MM.1S (cell line): ENCODE measurements at places on chromosomes 11 and 22.

DNA sequence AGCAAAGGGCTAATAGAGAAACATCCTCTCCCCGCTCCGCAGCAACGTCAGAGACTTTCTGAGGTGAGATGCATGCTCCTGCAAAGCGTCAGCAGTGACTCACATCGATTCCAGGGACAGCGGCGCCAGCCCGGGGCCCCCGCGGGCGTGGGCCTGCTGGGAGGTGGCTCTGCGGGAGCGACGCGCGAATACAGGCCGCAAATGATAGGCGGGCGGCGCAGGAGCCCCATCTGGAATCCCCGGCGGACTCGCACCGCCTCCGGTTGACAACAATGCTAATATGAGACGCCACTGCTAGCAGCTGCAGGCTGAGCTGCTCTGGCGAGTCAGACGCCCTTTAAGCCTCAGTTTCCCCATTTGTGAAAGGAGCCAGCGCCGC lies 557 bp downstream of the RANGAP1 start:
- peak; percentile 67 for DNase-seq

DNA sequence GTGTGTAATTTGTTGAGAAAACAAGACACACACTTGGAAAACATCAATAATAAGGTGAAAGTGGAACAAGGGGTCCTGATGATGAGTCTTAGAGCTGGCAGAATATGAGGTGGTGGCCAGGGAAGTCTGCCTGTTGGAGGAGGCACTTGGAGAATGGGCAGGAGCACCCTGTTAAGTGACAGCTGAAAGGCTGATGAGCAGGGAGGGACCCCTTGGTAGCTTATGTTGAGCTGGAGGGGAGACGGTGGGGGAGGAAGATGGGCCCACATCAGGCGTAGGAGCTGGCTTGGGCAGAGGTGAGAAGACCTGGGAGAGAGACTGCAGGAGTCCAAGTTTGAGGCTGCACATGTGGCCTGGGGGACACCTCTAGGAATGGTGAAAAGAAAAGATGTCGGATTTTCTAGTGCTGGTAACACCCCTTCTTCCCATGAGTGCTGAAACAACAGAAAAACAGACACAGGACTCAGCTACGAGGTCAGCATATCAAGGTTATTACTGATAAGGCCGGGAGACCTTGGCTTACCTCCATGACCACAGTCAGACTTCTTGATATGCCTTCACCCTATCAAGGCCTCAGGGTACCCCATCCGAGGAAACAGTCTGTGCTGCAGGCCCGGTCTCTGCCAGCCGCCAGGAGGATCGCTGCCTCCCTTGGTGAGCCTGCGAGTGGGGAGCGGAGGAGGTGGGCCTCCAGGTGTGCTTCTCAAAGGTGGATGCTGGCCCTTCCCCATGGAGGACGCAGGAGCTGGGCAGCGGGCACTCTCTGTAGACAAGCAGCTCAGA lies 14.3 kb upstream of the C11orf96 start:
- no peak for DNase-seq

- DNase-seq, result no peak
Observed at GRCh38 chr22:33707581-33707980, 212.7 kb downstream of the LARGE1 start.

DNA sequence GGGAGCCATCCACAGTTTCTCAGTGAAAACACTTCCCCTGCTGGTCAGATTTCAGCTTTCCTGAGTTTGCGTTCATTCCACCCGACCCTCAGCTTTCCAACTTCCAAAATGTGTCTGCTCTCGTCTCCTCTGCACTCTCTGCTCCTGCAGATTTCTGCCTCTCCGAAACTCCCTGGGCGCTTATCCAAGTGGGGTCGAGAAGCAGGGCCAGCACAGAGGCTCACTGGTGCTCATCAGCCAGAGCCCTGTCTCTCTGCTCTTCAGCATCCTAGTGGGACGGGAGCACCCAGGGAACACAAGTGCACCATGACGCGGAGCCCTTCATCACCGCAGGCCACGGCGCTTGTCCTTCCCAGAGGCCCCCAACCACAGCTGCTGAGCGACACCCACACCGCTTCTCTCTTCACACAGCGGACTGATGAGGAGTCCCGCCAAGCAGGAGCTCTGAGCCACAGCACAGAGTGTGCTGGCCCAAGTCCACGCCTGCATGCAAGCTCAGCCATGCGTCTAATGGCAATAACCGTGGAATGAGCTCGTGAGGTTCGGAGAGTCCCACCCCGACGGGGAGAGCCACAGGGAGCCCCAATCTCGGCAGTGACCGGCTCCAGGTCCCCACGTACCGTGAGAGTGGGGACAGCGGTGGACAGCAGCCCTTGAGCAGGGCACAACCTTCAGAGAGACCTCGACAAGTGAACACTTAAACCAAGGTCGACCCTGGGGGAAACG lies 27.9 kb upstream of the MOB2 start:
- no peak for DNase-seq

GRCh38 chr11:72673284-72673942 lies 809 bp downstream of the PDE2A start:
- DNase-seq, result no peak

DNA sequence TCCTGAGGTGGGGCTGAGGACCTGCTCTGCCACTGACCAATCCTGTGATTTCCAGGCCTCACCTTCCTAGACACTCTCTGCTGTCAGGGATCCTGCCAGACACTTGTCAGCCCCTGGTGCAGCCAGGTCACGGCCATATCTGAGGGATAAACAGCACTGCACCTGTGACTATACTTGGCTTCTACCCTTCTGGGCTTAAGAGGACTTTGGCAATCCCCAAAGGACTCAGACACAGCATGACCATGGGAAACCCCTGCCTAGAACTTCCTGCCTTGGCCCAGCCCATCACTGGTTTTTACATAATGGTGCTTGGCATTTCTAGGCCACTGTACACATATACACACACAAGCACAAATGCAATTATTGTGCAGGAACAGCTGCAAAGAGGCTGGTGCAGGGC lies 11.6 kb upstream of the OLFML1 start:
- DNase-seq, result no peak

- no peak for DNase-seq
Observed at GRCh38 chr11:31956310-31956709, 134.6 kb upstream of the RCN1 start.
